Temporal lobe (tissue), 4 donors: ENCODE measurements at places on chromosomes 12 and 14. TPM values are rescaled to one million over a fixed set of nuclear protein-coding genes. Genes with fewer than 3 reads are reported as not detected.

KRT77 gene
- total RNA-seq, result under 0.01 TPM

HVCN1 gene
- 5.9 TPM for total RNA-seq

RNF212B gene
- not detected for total RNA-seq

MMP19 gene
- total RNA-seq, result not detected

DNAI7 gene
- 3.9 TPM for total RNA-seq

GLIPR1 gene
- total RNA-seq, result 1.2 TPM
